Inflammatory macrophage treated with lipopolysaccharide for 4 hours (primary cell): ENCODE measurements at places on chromosomes 4 and X.

GRCh38 chrX:37409278-37409677 is 60.1 kb downstream of the PRRG1 start:
- DNase-seq = peak; percentile 2

DNA sequence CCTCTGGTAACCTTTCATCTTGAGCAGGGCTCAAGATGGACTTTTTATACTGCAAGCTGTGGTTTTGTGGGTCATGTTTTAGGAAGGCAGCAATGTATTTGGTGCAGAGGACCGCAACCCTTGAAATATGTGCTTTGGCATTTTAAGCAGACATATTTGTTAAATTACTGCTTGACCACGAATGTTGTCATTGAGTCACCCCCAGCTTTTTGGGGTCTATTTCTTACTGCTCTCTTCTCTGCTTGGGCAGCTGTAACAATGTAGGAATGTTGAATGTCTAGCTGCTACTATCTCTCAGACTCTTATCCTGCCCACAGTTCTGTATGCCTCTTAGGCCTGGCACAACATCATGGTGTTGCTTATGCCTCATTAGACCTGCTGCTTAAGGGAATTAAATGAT is 6.0 kb downstream of the RBPJ start:
- no peak for DNase-seq

DNA sequence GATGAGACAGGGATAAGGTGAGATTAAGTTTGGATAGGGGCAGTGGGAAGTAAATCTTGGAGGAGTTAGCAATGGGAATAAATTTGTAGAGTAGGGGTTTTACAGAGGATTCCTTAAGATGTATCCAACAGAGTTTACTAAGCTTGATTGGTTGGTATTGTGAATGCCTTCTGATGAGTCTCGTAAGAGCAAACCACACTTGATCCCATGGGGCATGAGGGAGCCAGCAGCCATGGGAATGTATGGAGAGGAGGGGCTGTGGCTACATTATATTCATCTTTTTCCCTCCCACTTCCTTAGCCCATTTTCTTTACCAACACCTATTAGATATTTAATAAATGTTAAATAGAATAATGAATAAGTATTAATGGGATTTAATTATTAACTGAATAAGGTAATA is 126.6 kb upstream of the NDST3 start:
- no peak for DNase-seq

DNA sequence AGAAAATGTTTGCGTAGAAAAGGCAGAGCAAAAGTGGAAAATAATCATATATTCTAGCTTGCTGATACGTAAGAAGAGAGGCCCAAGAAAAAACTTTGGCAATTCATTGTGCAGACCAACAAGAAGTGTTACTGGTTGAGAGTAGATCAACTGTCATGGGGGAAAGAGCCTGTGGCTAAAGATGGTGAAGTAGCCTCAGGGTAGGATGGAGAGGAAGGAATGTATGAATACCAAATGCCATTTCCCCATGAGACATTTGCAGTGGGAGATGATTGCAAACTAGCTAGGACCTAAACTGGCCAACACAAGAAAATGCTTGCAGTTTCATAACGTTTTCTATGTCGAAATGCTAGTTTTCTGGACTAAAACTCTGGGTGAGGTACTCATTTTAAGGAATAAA is 47.7 kb upstream of the ADGRL3 start:
- no peak for DNase-seq

GRCh38 chr4:96134806-96135205 is 294.9 kb downstream of the PDHA2 start:
- no peak for DNase-seq
